ENCODE measurements at places on chromosomes 12 and 14.

- peak; percentile 56 for DNase-seq
Measured at GRCh38 chr12:75724928-75725312, 213.5 kb upstream of the KRR1 start.

- no peak for DNase-seq
Measured at GRCh38 chr14:22538671-22539228, 50.3 kb downstream of the DAD1 start.

- DNase-seq = no peak
Measured at GRCh38 chr12:94813314-94813713, 163.0 kb upstream of the TMCC3 start.

- no peak for DNase-seq
Measured at GRCh38 chr14:81066672-81067071, 111.3 kb downstream of the TSHR start.

DNA sequence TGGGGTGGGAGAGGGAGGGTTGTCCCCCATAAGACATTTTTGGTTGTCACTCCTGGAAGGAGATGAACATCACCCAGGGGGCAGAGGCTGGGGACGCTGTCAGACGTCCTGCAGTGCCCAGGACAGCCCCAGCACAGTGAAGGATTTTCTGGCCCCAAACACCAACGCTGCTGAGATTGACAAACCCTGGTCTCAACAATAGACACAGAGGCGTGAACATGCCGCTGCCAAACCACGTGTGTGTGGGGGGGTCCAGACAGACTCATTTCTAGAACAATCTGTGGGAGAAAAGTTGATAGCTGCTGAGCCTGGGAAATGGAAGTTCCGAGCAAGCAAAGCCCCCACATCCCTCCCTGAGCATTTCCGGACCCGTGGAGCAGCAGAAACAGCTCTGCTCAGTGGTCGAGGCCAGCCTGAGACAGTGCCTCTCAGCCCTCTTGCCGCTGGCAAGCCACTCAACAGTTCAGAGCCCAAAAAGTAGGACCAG lies 43.8 kb upstream of the CLMN start:
- no peak for DNase-seq

DNA sequence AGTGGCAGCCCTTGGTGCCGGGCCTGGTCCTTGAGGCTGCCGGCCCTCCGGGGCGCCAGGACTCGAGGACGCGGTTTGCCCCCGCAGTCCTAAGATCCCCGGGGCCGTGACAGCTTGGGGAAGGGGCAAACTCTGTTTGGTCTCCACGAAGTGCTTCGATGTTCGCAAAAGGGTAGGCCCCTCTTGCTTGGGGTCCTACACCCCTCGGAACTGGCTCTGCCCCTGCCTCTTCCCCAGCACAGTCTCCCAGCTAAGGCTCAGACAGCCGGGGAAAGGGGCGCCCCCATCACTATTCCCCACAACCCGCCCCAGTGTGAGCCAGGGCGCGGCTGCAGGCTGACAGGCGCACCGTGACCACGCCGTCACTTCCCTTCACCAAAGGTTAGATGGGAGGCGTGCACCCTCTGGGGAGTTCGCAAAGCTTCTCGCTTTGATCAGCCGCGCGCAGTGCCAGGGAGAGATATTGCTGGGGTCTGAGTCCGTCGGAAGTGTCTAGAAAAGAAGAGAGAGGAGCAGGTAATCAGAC lies 7.2 kb upstream of the OTX2 start:
- DNase-seq = no peak

DNA sequence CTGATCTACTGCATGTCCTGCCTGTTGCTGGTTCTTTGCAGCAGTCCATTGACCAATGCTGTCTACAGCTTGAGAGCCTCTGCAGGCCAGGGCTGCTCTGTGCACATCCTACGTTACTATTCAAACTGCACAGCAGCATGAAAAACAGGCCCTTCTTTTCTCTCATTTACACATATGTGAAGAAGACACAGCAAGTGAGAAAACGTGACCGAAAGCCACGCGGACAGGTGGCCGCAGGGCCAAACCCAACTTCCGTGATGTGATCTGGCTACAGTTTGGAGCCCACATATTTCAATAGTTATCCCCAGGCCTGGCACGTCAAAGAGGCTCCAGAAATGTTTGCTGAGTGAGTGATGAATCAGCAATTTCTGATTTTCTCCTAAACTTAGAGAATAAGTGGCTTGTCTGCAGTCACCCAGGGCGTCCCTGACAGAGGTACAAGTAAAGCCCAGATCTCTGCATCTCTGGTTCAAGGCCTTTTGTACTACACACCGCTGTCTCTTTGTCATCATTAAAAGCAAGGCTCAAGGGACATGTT lies 17.9 kb upstream of the TCL1B start:
- no peak for DNase-seq

GRCh38 chr12:76532520-76532919 lies 27.1 kb downstream of the OSBPL8 start:
- DNase-seq = no peak

DNA sequence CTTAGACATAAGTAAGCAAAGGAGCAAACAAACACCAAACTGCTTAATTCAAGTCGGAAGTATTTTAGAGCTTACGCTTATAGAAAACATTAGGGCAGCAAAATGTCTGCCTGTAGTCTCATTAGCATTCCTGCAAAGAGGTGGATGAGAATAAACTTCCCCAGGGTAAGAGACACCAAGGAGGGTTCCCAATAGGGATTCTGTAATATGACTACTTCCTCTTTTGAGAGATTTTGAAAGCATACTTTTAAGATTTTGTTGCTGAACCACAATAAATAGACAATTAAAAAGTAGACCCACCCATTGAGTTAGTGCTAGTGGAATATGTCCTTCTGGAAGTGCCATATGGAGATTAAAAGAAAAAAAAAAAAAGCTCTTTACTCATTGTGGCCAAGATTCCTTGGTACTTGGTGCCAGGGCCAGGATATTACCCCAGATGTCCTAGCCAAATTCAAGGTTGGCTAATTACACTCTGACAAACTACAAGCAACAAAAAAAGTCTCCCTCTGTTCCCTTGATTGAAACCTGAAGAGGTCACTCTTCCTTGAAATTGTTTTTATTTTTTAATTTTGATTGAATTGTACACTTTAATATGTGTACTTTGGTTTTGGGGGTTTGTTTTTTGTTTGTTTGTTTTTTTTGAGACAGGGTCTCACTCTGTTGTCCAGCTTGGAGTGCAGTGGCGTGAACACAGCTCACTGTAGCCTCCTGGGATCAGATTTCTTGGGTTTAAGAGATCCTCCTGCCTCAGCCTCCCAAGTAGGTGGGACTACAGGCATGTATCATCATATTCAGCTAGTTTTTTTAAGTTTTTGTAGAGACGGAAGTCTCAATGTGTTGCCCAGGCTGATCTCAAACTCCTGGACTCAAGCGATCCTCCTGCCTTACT lies 8.7 kb downstream of the CLIP1 start:
- DNase-seq = no peak

- no peak for DNase-seq
Measured at GRCh38 chr14:61603736-61604135, 91.6 kb upstream of the HIF1A start.

DNA sequence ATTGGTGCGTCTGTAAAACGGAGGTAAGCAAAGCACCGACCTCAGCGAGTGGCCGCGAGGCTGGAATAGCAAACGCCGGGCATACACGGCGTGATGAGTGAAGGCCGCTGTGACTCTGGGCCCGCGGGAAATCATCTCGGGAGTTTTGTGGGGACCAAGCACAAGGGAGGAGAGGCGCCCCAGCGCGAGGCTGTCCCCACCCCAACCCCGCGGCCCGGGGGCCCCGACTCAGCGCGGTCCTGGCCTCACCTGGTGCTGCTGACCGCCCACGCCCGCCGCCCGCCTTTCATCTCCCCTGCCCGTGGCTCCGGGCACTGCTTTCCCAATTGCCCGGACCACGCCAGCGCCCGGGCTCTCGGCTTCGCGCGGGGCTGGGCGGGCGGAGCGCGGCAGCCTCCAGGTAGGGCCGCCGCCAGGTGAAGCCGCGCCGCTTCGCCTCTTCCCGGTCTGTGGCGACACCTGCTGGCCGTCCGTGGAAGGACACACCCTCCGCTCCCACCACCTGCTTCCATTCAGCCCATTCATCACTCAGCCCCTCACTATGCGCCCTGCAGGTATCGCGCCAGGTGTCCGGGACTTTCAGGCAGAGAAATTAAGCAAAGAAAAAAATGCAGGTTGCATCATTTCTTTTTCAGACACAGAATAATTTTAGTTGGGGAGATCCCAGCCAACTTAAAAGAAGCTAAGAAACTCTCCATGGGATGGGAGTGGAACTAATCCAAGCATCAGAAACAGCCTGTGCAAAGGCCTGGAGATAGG lies 360.4 kb downstream of the MED13L start:
- peak; percentile 76 for DNase-seq

DNA sequence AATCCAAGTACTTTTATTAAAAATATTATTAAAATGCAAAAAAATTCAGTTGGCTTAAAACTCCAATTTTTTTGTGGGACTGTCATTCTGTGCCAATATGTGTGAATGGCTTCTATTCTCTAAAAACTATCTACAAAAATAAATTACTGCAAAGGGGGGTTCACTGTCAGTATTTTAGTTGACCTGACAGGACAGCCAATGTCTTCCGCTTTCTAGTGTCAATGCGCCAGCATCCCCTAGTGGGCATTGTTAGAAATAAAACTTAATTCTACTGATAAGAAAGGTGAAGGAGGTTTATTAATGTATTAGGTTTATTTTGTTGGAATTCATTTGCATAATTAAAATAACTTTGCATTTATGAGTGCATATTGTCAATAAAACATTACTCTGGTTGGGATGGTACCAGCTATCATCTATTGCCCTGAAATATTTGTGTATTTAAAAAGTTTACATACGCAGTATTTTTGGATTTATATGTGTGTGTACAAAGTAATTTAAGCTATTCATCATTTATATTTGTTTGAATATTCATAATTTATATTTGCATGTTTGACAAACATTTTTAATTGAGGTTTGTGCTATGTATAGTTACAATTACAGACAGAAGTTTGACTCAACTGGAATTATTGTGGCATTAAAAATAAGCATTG lies 527.2 kb downstream of the FLRT2 start:
- DNase-seq = no peak

DNA sequence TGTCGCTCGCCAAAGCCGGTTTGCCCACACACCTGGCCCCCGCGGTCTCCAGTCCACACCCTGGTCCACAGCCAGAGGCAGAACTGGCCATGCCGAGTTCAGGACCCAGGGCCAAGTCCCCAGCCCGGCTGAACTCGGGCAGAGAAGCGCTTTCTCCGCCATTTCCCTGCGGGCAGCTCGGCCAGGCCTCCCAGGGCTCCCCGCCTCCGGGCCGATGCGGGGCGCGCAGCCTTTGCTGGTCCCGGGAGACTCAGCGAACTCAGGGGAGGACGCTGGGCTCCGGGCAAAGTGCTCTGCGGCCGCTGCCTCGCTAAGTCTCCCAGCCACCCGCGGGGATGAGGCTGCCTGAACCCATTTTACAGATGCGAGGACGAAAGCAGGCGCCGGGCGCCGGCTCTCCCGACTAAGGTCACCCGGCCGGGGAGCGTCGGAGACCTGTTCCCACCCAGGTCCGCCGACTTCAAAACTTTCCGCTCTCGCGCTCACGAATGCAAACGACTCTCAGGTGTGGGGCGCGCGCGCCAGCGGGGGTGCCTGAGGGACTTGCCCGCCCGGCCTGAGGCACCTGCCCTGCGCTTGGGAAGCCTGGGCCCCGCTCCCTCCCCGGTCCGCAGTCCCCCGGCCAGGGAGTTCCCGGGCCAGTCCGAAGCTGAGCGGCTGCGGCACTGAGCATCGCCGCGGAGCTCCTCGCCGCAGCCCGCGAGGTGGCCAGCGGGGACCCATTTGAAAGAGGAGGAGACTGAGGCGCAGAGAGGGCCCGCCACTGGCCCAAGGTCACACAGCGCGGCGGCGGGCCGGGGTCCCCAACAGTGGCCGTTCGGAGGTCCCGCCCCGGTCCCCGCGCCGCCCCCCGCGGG lies 627 bp downstream of the TESC start:
- DNase-seq = no peak

DNA sequence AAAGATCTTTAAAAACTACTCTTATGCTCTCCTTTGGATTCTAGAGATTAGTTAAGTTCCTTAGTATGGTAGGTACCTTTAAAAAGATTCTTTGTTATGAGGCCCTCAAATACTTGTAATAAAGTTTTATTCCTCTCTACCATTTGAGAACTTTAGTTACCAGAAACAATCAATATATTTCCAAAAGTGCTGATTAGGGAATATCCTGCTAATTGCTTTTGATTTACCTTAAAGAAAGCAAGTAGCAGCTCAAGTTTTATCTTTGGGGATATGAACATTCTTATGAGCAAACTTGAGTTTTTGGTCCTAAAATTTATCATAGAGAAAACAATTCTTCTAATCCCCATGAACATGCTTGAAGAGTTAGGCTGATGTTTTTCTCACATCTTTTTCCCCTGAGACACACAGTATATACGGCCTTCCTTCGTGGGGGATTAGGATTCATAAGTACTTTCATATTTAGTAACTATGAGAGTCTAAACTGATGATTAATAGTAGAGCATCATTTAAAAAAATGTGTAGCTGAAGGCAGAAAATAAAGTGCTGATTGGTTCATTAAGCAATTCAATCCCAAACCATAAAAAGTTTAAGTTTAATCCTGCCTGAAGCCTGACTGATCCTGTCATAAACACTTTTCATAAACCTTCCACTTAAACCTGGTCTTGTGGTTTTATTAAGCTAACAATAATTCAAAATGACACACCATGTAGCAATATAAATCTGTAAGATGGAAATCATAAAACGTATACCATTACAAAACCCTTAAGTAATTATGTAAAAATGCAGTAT lies 380.5 kb upstream of the FBXO33 start:
- DNase-seq = no peak

DNA sequence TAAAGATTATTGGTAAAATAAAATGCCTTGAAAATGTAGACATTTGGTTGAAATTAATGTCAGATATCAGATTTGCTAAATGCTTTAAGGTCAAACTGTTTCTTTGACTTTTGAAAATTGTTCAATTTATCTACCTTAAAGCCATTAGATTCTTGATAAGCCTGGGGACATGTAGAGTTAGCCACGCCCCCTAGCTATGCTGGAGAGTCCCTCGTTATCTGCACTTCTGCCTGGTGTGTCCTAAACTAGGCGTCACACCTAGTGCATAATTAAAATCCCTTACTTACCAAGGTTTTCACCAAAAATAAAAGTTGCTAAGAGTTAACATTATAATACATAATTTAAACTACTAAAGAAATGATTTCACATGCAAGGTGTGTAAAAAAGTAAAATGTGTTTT lies 79.5 kb downstream of the EGLN3 start:
- no peak for DNase-seq

- no peak for DNase-seq
Measured at GRCh38 chr14:105117710-105118385, 50.7 kb downstream of the JAG2 start.

DNA sequence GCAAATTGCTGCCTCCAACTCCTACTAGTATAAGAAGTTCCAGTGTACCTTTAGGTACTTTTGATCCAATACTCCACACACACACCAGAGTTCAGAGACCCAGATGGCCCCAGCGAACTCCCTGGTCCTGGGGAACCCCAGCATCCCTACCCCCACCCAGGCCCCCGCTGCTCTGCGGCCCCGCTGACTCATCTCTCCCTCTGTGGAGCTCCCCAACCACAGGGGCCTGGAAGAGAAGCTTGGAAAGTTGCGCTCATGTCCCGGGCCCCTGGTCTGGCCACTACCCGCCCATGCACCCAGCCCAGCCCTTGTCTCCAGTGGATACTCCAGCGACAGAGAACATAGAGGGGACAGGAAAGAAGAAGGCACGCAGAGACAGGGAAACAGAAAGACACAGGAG lies 4.2 kb upstream of the SP7 start:
- no peak for DNase-seq

Data from NCI-H187 (cell line).